ENCODE measurements at places on chromosomes 7 and 10.

- DNase-seq, result no peak
These were observed 26.7 kb downstream of the TRIM8 start for GRCh38 chr10:102670871-102671434.

GRCh38 chr7:156820445-156821063 lies 72.4 kb downstream of the LMBR1 start:
- no peak for DNase-seq

GRCh38 chr10:132299371-132300336 lies 8.1 kb downstream of the STK32C start:
- DNase-seq, result peak; percentile 42

DNA sequence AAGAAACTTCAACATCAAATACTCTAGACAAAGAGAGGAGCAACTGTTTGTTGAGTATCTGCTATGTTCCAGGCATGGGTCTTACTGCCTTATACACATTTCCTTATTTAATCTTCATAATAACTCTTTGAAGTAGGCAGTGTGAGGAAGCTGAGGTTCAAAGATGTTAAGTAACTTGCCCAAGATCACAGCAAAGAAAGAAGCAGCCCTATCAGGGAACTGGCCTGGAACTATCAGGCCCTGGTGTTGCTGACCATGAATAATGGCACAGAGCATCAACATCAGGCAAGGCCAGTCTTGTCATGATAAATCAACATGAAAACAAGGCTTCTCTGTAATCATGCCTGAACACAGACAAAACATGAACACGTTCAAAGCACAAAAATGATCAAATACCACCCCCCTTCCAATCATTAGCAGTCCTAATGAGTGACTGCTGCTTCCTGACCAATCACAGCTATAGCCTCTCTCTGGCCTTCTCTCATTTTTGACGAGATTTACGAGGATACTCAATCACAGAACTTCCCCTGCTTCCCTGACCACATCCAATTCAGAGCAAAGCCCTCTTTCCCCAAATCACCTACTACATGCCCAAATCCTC lies 2.3 kb downstream of the GSDME start:
- no peak for DNase-seq

DNA sequence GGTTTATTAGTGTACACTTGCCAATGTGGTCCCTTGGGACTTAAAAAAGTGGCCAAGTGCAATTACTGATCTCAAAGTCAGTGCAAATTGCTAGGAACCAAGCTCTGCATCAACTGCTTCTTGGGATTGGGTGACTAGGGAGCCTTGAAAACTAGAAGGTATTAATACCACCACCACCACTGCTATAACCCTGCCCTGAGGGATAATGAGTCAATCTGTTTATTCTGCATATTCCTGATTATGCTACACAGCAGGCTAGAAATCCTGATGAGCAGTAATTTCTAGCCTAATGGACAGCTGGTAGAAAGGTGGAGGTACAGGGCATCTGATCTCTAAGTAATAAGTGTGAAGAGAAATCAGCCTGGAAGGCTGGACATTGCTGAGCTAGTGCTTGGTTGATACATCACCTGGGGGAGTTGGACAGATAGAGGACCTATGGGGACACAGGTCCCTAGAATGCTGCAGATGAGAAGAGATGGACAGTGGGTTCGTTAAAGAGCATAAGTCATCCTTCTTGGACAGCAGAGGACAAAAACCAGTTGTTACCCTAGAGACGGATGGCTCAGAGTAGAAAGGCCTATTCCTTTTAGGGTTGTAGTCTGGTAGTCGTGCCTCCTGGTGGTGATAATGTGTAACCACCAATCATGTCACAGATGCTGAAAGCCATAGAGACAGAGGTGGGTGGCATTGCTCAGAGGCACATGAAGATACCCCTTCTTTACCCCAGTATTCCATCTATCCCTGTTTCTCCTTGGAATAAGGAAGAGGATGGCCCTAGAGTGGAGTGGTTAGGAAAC lies 554.8 kb downstream of the SORCS1 start:
- no peak for DNase-seq

GRCh38 chr7:123757095-123757494 lies 8.3 kb upstream of the WASL start:
- no peak for DNase-seq

GRCh38 chr10:129914153-129914855 lies 49.8 kb downstream of the EBF3 start:
- DNase-seq, result no peak

DNA sequence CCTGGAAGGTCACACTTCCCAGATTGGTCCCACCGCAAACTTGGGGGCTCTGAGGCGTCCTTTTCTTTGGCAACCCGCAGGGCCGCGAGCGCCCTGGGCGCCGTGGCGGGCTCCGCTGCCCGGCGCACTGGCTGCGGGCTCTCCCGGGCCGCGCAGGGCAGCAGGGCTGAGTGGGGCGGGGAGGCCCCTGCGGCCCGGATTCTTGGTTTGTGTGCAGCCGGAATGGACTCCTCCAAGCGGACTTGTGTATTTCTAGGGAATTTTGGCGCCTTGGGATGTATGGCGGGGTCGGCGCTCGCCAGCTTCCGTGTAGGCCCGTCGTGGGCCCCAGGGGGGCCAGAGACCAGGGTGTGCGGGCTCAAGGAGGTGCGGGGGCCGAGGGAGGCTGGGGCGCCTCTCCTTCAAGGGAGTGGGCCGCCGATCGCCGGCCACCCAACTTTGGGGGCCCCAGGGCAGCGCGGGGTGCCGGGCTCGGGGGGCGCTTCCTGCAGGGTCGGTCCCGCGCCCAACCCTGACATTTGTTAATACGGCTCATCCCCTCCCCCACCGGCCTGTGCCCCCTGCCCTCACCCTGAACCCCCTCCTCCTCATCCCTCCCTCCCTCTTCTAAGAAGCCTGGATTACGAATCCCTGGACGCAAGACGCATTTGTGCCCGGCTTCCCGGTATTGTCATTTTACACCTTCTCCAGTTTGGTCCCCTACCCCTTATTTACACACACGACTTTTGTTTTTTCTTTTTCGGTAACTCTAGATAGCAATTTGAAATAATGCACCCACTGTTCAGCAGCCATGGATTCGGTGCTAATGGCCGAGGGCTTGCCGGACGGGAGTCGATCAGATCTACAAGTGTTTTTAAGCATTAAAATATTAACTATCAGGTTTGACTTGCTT lies 2.5 kb downstream of the TCF7L2 start:
- no peak for DNase-seq

- DNase-seq, result no peak
These were observed 70.0 kb upstream of the PAPSS2 start for GRCh38 chr10:87589645-87590051.

DNA sequence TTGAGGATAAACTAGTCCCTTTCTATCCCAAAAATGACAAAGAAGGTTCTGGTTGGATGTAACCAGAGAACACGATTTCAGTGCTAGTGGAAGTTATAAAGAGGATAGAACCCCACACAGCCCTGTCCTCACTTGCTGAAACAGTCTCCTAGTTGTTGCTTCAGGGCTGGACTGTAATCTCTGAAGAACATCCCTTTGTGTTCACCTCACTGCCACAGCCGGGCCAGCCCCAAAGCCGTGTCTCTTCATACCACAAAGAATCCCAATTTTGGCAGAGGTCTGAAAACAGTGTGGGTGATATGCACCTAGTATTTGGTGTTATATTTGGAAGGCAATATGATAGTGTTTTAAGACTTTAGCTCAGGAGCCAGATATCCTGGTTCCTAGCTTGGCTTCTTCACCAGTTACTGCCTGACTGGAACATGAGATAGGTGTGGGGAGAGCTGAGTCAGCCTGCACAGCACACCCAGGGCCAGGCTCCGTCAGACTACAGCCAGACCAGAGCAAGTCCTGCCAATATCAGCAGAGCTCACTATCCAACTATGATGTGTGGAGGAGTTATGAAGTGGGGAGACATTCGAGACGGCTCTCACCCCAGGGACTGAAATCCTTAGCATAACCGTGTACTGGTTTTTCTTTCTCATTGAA lies 21.2 kb downstream of the CYP3A4 start:
- peak; percentile 60 for DNase-seq

GRCh38 chr10:36324831-36325230 lies 682.7 kb upstream of the FZD8 start:
- DNase-seq, result no peak

DNA sequence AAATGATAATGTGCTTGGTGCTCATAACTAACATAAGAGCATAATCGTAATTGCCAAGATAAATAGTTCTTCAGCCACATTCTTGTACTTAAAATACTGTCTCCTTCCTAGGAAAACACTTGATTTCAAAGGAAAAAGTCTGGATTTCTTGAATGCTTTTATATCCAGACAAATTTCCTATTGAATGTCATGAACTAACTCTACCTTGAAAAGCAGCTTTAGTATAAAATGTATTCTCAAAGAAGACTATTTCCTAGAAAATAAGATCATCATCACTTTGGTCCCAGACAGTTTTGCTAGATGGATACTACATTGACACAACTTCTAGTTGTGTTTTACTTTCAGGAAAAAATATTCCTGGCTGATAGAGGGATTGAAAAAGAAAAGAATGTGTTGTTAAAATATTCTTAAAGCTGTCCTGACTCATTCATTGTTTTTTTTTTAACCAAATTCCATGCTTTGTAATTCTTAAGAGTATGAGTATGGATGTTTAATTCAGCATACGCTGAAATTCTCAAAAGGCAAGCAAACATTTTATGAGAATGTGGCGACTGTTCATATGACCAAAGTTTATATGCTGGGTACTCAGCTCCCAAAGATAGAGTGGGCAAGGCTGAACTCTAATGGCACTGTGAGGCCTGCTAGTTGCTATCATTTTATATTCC lies 106.1 kb downstream of the PPP1R3A start:
- no peak for DNase-seq

GRCh38 chr7:94529516-94529915 lies 19.9 kb downstream of the CASD1 start:
- no peak for DNase-seq

DNA sequence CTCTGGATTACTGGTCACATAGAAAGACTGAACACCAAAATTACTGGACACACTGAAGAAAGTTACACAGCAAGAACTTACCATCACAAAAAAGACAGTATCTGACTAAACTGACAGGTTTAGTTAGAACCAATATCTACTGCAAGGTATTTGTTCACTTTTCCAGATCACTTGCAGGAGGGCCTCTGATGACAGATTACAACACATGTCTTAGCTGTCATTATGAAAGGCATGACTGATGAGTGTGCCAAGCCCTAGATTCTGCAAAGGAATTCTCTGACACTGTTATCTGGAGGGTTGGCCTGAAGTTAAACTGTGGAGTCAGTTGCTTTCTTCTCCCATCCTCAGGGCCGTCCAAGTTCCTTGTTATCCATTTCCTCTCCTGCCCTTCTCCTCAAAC lies 242.7 kb downstream of the KIF20B start:
- no peak for DNase-seq

GRCh38 chr10:35778306-35778705 lies 136.2 kb upstream of the FZD8 start:
- no peak for DNase-seq
